ENCODE measurements at places on chromosomes 1 and 21.

- DNase-seq, result no peak
Measured at GRCh38 chr1:1099506-1100183, 16.2 kb downstream of the C1orf159 start.

DNA sequence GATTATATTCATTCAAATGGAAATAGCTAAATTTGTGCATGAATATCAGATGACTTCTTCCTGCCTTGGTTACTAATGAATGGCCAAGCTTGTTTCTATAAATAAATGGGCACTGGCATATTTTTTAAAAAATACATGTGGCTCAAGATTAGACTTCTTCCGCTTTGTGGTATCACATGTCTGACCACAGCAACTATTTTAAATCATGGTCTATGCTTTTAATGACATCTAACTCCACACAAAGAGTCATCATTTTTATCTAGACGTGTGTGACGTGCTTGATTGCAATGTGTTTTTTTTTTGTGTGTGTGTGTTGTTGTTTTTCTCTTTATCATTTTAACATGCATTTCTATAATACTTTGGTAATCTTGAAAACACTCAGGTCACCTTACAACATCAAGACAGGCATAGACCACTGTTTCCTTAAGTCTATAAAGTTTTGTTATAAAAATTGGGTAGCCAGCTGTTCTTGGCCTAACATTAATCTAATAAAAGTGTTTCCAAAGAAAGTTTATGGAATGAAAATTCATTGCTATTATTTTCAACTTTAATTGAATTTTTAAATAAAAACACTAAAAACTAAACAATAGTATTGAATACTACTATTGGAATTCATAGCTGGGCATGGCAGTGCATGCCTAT lies 29.5 kb downstream of the RGS1 start:
- DNase-seq, result peak; percentile 57

- no peak for DNase-seq
Measured at GRCh38 chr1:13756557-13757315, 56.7 kb downstream of the PRDM2 start.

- DNase-seq, result peak; percentile 62
Measured at GRCh38 chr1:30749691-30750583, 7.6 kb downstream of the LAPTM5 start.

DNA sequence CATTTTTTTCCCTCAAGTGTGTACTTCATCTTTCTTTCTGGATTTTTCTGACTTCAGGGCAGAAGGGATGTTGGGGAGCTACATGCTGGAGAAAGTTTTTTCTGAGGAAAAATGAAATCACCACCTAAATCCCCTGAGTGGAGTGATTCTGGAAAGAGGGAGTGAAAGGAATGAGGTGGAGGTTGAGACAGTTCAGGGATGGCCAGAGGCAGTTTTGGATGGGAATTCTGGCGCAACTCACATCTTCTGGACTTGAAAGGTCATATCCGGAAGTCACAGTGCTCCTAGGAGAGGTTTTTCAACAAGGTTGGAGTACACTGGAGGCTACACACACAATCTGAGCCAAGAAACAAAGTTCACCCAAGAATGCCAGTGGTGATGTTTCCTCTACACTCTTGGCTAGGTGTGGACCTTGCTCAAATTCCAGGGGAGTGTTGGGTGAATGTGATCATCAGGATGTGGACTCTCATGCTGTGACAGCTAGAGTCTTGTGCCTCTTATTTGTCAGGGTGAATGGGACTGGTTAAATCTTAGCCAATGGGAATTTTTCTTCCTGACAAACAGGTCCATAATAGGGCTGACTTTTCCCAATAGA lies 161.5 kb downstream of the HLX start:
- DNase-seq, result no peak

DNA sequence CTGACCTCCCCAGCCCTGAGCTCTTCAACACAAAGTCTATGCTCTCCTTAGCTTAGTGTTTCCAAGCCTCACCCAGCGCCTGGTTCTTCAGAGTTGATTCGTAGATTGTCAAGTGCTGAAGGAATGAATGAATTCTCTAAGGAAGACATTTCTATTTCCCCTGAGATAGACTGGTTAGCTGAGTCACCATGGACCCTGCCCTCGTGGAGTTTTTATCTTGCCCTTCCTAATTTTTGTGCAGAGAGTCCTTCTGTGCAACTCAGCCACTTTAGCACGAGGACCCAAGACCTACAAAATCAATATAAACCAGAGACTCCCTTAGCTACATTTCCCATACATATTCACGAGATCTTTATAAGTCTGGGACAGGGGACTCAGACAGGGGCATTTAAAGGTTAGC lies 2.6 kb upstream of the CD244 start:
- no peak for DNase-seq

- DNase-seq, result no peak
Measured at GRCh38 chr1:35461966-35462651, 95.1 kb downstream of the KIAA0319L start.

- DNase-seq, result no peak
Measured at GRCh38 chr1:227841096-227841495, 25.6 kb downstream of the PRSS38 start.

- DNase-seq, result no peak
Measured at GRCh38 chr1:25815208-25816111, 4.3 kb upstream of the MTFR1L start.

DNA sequence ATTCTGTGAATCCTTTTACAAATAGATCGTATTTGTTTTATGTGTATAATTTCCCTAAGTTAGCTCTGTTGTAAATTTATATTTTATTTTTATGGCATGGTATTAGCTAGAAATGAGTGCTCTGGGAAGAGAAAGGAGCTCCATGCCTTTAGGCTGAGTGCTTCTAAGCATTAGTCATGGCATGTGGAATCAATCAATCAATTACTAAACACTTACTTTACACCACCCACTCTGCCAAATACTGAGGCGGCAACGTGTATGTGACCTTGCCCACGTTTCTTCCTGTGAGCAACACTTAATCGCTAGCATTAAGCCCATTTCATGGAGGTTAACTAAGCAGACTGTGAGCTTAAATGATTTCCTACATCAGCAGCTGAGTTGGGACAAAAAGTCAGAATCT lies 7.2 kb upstream of the BECN2 start:
- no peak for DNase-seq

- DNase-seq, result no peak
Measured at GRCh38 chr1:28064064-28064463, 24.3 kb downstream of the EYA3 start.

GRCh38 chr21:46027851-46028493 lies 46.4 kb downstream of the COL6A1 start:
- no peak for DNase-seq

DNA sequence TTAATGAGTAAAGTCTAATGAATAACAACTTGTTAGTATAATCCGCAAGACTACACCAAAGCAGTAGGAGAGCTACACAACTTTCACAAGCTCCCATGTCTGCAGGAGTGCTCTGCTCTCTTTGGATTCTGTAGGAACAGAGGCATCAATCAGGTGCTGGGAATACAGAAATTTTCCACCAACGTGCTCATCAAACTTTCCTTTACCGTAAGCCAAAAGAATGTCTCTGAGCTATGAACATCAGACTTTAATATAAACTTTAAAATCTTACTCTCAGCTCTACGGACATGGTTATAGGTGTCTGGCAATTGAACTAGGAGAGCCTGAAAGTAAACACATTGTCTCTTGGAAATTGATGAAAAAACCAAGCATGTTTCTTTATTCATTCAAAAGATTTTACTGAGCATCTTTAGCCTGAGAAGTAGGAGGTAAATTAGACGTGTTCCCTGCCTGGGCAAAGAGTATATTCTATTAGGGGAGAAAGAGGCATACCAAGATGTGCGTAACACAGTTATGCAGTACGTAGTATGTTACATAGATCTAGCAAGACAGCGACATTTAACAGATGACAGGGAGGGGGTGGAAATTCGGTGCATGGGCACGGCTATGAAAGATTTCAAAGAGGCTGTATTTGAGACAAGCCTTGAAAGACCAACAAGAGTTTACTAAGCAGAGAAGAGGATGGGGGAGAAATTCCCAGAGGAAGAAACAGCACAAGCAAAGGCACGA lies 85.2 kb downstream of the TM2D1 start:
- DNase-seq, result no peak

DNA sequence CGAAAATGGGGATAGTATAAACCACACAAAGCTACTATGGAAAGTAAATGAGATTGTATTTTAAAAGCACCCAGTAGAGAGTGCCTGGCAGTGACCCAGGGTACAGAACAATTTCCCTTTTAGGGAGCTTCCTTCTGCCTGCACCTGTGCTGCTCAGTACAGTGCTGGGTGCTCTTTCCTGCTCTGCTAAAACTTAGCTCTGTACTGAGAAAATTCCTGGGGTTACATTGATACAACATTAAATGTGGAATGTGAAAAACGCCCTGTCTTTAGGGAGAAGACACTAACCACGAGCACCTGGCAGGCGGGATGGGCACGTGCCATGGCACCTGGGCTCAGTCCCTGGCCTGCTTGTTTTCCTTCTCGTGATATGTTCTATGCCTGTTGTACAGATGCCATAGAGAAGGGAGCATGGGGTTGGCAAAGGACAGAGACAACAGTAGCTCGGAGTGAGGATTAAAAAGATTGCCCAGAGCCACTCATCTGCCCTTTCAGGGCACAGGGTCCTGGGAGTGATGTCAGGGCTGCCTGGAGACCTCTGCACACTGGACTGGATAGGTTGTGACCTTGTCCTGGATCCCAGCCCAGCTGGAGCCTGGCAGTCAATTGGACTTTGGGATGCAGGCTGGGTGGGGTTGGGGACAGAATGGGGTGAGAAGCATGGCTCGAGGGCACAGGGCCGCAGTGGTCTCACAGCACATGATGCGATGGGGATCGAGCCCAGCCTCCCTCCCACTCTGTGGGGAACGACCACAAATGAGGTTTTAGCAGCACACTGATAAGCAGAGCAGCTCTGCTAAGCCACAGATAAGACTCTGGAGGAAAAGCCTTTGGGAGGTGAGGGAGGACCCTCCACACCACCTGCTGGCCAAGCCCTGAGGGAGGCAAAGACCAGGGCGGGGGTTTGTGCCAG lies 4.2 kb downstream of the SPATA46 start:
- peak; percentile 78 for DNase-seq

GRCh38 chr21:32206631-32207405 lies 72.0 kb downstream of the MIS18A start:
- DNase-seq, result no peak

GRCh38 chr1:57832612-57833011 lies 408.8 kb upstream of the DAB1 start:
- DNase-seq, result no peak

DNA sequence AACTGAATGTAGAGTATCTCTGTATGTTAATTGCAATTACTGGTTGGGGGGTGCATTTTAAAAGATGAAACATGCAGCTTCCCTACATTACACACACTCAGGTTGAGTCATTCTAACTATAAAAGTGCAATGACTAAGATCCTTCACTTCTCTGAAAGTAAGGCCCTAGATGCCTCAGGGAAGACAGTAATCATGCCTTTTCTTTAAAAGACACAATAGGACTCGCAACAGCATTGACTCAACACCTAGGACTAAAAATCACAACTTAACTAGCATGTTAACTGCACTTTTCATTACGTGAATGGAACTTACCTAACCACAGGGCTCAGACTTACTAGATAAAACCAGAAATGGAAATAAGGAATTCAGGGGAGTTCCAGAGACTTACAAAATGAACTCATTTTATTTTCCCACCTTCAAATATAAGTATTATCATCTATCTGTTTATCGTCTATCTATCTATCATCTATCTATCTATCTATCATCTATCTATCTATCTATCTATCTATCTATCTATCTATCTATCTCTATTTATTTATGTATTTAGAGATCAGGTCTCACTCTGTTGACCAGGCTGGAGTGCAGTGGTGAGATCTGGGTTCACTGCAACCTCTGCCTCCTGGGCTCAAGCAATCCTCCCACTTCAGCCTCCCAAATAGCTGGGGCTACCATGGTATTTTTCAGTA lies 47.8 kb downstream of the CHML start:
- DNase-seq, result no peak

DNA sequence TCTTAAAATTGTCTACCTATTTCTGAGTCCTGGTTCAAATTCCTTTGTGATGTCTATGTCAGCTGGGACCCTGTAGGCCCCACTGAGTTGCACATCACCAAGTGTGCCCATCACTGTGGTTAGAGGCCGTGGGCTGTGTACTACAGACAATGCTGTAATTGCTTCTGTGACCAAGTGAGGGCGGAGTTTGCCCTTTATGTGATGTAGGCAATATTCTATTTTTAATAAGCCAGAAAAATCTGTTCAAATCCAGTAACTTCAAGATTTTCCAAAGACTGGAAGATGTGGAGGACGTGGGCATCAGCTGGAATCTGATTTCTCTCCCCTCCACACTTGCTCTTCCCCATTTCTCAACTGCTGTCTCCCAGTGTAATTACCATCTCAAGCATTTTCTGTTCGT lies 215.4 kb downstream of the PBX1 start:
- DNase-seq, result no peak

DNA sequence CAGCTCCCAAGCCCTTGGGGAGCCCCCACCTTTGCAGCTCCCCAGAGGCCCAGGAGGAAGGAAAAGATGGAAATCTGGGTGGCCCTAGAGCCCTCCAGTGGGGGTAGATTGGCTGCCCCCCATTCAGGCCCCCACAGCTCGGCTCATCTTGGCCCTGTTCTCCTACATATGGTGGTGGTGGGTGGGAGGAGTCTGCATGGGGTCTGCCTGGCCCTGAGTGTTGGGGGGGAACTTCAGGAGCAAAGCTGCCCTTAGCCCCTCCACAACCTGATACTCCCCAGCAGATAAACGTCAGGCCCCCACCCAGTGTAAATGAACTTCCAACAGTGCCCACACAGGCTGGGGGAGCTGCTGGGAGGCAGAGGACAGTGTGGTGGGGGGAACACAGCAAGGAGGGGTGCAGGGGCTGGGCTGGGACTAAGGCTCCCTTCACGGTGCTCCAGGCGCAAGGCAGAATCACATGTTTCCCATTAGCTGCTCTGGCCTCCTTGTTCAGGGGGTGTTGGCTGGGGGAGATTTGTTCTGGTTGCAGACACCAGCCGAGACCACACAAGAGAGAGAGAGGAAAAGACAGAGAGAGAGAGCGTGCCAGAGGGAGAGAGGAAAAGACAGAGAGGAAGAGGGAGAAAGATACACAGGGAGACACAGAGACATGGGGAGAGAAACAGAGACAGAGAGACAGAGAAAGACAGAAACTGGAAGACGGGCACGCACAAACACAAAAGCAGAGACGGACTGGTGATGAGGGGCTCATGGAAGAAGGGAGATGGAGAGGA lies 42.6 kb downstream of the AHDC1 start:
- DNase-seq, result no peak

- no peak for DNase-seq
Measured at GRCh38 chr1:53073868-53074311, 11.9 kb downstream of the PODN start.

GRCh38 chr1:59013276-59013927 lies 229.6 kb upstream of the JUN start:
- DNase-seq, result peak; percentile 84
